ENCODE measurements at places on chromosomes 16 and 17.
A peak's percentile ranks its signal among the peaks of the same experiment; 100 is the strongest.

DNA sequence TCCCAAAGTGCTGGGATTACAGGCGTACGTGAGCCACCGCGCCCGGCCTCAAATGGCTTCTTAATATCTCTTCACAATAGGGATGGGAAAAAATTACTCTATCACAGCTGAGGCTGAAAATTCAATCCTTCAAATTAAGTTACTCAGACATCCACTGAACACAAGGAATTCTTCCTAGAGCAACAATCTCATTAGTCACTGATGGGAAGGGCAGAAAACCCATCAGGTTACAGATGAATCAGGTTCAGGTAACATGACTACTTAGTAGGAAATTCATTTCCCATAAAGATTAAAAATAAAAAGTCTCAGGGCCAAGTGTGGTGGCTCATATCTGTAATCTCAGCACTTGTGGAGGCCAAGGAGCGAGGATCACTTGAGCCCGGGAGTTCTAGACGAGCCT, 42.5 kb upstream of the ABR start:
- DNase-seq = no peak

GRCh38 chr17:15262291-15263205, 2.6 kb downstream of the PMP22 start:
- DNase-seq = peak; percentile 93

- no peak for DNase-seq
These were observed 478.2 kb downstream of the WWOX start for GRCh38 chr16:78577630-78578029.

DNA sequence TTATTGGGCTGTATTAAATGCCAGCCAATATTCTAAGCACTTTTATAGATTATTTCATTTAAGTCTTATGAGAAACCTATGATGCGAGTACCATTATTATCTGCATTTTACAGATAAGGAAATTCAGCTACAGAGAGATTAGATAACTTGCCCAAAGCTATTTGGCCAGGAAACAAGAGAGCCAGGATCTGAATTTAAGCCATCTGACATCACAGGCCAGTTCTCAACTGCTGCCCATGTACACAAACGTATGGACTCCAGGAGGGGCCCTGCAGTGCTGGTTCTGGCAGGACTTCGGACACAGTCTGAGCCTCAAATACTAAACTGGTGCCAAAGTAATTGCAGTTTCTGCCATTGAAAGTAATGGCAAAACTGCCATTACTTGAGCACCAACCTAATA, 40.2 kb downstream of the CPPED1 start:
- no peak for DNase-seq

- peak; percentile 49 for DNase-seq
These were observed 6.0 kb downstream of the ZCCHC14 start for GRCh38 chr16:87486713-87487247.

DNA sequence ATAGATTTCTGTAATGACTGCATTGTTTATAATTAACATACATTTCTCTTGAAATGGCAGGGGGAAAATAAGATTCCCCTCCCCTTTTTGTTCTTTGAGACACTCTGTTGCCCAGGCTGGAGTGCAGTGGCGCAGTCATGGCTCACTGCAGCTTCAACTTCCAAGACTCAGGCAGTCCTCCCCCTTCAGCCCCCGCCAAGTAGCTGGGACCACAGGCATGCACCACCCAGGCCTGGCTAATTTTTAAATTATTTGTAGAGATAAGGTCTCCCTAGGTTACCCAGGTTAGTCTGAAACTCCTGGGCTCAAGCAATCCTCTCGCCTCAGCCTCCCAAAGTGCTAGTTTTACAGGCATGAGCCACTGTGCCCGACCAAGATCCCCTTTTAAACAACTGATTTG, 67.7 kb downstream of the KATNIP start:
- no peak for DNase-seq

DNA sequence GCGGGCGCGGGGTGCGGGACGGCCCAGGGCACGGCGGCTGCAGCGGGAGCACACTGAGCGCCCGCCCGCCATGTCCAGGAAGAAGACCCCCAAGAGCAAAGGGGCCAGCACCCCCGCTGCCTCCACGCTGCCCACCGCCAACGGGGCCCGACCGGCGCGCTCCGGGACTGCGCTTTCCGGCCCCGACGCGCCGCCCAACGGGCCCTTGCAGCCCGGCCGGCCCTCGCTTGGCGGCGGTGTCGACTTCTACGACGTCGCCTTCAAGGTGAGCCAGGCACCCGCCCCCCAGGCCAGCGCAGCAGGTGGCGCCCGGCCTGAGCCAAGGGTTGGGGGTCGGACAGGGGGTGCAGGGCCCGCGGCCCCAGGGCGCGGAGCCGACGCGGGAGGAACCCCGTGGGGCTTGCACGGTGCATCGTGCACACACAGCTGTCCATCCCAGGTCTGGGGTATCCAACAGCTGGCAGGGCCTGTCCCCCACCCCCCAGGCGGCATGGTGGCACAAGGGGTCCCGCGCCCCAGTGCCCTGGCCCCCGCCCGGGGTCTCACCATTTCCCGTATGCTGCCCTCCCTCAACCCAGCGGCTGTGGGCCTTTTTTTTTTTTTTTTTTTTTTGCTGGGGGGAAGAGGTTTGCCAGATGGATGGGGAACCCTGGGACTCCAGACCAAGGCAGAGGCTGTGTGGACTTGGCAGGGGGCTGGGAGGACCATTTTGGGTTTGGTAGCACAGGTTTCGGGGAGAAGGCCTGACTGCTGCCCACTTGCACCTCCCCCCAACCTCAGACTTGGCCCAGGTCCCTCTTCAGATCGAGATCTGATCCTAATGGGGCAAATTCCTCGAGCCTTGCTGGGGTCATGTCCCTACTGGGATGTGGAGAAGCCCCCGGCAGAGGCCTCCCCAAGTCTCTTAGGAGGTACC, 547 bp downstream of the RAB26 start:
- no peak for DNase-seq

GRCh38 chr17:32269377-32269776, 3.7 kb downstream of the RHBDL3 start:
- peak; percentile 72 for DNase-seq

GRCh38 chr16:84647828-84648594, at the start of gene KLHL36:
Gene KLHL36 (plus strand): TSS chr16:84648511. CDS start chr16:84650868, 2,357 bp downstream.
- peak; percentile 48 for DNase-seq

DNA sequence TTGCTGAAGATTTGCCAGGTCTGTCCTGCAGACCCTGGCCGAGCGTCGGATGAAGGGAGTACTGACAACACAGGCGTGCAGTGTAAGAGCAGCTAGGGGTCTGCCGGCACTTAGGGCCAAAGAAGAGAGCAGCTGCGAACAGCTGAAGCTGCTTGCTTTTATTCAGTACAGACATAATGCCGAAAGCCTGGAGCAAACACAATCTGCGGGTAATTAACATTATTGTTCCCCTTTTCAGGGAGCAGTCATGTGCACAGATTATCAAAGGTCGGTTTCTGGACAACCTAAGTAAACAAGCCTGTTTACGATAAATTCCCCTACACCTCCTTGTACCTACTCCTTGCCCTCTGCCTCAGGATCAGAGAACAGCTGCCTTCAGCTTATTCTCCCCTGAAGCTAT, 12.0 kb upstream of the KRT23 start:
- DNase-seq = no peak

Data from myocyte (in vitro differentiated cells).